Suppressor macrophage treated with lipopolysaccharide for 1 hour (primary cell): ENCODE measurements at places on chromosomes 12 and 14.

DNA sequence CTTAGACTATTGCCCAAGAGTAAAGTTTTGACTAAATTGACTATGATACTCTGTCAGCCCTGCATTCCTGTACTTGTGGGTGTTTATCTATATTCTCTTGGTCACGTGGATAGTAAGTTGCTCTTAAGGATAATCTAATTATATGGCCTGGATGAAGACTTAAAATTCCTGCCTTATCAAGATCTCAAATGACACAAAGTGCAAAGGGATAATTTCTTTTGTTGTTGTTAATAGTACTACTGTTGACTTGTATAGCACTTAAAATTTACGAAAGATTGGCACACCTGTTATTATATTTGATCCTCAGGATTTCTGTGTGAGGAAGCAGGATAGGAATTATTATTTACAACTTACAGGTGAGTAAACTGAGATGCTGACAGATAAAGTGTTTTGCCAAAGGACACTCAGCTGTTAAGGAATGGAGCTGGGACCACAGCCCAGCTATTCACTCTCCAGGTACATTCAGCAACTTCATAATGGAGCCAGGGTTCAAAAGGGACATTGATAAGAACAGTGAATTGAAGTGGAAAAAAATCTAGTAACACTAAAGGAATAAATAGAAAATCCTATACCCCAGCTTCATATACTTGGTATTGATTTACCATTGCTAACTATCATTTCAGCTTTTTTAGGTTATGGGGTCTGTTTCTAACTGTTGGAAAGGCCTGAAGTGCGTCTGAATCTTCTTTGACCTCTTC lies 53.4 kb upstream of the EVL start:
- DNase-seq: no peak

DNA sequence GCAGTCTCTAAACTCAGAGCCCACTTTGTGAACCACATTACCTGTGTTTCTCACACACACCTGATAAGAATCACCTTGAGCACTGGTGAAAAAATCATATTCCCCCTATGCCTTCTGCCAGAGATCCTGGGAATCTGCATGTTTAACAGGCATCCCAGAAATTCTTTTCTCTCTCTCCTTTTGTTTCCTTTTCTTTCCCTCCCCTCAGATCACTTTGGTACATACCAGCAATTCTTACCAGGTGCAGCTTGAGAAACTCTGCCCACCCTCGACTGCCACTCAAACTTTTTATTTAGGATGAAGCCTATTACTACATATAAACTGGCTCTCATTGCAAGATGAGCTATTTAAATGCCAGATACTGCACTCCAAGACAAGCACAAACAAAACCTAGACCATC lies 36.0 kb downstream of the HECTD4 start:
- DNase-seq: no peak

DNA sequence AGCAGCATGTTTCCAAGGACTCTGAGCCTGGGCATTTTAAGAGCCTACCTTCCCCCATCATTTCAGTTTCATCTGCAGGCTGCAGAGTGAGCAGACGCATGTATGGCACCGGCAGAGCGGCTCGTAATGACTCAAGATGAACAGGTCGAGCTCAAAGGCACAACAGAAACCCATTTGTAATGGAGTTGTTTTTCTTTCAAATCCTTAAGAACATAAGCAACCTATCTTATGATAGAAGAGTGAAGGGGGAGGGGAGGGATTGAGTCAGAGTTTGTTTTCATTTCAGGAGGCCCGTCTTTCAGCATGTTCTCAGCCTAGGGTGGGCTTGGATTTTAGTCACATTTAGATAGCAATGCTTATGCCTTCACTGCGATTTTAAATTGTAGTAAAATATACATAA lies 54.9 kb upstream of the CISTR start:
- no peak for DNase-seq

GRCh38 chr14:76293221-76293620 lies 82.7 kb upstream of the ESRRB start:
- DNase-seq: no peak

DNA sequence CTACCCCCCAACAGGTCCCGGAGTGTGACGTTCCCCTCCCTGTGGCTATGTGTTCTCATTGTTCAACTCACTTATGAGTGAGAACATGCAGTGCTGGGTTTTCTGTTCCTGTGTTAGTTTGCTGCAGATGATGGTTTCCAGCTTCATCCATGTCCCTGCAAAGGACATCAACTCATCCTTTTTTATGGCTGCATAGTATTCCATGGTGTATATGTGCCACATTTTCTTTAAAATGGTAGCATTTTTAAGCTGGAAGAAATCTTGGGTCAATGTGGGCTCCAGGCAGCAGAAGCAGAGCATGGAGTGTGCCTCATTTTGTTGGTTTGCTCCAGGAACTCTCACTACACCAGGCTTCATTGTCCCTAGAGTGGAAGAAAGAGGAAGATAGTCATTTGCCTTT lies 47.6 kb upstream of the ITPR2 start:
- no peak for DNase-seq

DNA sequence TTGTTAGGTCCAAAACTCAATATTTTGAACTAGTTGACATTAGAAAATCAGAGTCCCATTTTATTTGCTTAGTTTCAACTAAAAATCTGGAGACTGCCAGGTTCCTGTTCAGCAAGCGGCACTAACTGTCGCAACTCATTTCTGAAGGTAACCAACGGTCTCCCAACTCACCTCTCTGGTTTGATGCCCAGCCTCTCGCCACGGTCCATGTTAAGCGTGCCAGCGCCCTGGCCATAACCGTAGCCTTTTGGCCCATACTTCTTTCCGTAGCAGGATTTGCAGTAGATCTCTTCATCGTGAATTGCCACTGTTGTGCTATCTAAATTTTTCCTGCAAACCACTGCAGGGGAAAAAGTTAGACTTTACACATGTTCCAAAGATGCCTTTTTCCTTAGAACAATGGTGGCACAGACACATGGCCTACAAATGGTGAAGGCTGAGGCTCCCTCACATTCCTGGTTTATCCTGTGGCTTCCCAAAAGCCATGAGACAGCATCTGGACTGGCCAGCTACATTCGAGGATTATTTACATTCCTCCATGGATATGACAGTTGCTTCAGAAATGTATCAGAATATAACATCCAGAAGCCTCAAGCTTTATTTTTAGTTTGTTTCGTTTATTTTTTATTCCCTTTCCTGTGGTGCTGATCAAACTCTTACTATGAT lies 15.7 kb downstream of the CSRP2 start:
- no peak for DNase-seq

DNA sequence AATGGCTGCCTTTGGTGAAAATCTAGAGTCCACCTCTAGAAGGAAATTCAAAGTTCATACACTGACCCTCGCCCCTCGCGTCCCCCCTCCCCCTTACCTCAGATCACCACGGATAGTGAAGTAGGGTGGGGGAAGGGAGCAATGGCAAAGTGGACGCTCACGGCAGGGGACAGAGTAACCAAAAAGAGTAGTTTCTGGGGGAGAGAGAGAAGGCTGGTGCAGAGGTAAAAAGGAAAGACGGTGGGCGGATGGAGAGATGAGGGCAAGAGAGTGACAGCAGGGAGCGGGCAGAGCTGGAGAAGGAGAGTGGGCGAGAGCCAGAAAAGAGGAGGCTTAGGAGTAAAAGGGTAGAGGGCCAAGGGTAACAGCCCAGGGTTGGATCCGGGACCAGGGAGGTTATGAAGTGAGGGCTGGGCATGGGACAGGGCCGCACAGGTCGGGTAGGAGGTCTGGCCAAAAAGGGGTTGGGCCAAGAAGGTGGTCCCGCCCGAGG lies 423 bp downstream of the ALDH6A1 start:
- no peak for DNase-seq

DNA sequence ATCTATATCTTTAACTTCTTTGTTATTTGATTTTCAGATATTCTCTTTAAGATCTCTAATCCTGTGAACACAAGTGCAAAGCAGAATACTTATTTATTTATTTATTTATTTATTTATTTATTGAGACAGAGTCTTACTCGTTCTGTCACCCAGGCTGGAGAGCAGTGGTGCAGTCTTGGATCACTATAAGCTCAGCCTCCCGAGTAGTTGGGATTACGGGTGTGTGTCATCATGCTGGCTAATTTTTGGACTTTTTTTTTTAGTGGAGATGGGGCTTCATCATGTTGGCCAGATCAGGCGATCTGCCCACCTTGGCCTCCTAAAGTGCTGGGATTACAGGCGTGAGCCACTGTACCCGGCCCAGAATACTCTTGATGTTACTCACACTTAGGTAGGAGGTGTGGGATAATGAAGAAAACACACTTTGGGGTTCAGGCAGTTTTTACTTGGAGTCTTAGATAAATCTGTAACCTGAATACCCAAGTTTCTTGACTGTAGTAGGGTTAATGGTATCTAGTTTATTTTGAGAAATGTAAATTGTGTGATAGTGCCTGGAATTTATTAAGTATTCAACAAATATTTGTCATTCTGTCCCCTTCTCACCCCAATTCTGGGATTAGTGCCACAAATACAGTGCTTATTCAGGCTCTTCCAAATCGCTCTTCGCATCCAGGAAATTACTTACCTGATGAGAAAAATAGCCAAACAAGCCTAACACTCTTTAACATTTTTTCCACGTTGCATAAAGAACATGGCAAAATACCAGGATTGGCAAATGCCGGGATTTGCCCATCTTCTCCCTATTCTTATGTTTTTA lies 33.0 kb downstream of the METAP2 start:
- DNase-seq: no peak

- DNase-seq: no peak
These were observed 735.2 kb upstream of the TBX3 start for GRCh38 chr12:115419145-115419646.
